ENCODE measurements at places on chromosomes 6 and 20. TPM values are rescaled to one million over a fixed set of nuclear protein-coding genes. Genes with fewer than 3 reads are reported as not detected.

DNA sequence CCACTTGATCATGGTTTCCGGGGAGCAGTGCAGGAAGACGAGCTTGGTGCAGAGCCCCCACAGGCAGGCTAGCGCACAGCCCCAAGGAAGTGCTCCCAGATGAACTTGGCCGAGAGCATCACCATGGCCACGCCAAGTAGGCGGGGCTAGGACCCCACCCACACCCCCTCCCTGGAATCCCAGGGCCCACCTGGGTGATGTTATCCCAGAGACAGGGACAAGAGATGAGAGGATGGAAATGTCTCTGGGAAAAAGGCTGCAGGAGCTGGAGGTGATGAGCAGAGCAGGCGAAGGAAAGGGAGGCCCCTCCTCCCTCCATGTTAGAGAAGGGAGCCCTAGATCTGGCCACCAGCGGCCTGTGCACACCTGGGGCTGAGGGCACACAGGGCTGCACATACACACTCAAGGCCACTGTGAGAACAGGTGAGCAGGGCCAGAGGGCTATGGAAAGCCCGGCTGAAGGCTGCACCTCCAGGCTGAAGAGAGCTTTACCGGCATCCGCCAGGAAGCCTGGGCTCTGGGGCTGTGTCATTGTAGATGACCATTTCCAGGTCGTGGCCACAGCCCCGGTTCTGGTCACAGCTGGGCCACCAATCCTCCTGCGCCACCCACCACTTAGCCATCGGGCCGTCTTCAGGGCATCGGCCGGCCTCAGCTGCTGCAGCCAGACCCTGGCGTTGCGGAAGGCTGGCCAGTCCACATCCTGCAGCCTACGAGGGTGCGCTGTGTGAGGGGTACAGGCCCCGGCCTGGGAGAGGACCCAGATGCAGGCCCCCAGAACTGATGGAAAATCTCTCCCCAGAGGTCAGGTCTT lies 24.9 kb downstream of the NPEPL1 start:
- no peak for DNase-seq

GRCh38 chr6:701700-702479 lies 9.0 kb upstream of the EXOC2 start:
- DNase-seq: no peak

GRCh38 chr20:14726591-14726990 lies 389.2 kb upstream of the FLRT3 start:
- no peak for DNase-seq

DNA sequence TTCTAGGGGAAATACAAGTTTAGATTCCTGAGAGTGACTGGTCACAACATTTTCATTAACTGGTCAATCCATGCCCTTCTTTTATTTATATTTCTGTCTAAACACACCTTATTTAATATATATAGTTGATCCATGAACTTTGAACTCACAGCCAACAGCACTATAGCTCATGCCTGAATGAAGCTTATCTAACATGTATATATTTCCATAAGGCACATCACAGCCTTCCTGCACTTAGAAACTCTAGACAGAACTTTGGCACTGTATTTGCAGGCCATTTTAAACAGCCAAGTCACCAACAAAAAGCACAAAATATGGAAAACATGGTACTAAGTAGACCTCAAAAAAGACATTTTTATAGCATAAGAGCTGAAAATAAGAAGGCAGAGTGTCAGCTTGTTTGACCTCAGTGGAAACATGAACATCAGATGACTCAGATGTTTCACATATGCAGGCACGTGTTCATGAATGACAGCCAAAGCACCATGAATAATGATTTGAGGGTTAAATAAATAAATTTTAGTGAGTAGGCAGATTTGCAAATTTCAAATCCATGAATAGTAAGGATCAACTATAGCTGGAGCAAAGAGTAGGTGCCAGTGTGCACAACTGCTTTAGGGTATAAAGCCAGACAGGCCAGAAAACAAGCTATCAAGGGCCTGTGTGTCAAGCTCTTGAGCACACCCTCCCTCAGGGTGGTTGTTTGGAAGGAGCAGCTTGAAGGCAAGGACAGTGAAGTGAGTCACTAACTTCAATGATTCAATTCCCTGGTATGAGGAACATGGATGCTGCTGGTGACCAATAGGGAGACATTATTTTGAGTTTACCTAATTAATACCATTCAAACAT lies 88.9 kb upstream of the NT5E start:
- no peak for DNase-seq

GRCh38 chr20:32641464-32641863 lies 32.3 kb downstream of the C20orf203 start:
- DNase-seq: no peak

DNA sequence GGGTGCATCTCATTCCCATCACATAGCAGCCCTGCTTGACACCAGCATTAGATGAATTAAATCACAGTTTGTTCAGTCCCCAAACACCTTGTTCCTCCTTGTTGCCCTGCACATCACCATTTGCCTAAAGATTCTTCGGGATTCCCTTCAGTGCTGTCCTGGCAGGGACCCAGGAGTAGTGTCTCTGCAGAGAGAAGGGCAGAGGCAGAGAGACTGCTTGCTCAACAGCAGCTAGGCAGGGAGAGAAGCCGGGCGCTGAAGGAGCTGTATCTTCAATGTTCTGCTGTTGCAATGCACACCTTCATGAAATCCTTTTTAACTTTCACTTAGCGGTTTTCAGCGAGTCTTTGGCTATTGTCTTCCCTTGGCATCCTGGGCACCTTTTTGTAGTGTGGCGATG lies 362.9 kb downstream of the FARS2 start:
- no peak for DNase-seq

DNA sequence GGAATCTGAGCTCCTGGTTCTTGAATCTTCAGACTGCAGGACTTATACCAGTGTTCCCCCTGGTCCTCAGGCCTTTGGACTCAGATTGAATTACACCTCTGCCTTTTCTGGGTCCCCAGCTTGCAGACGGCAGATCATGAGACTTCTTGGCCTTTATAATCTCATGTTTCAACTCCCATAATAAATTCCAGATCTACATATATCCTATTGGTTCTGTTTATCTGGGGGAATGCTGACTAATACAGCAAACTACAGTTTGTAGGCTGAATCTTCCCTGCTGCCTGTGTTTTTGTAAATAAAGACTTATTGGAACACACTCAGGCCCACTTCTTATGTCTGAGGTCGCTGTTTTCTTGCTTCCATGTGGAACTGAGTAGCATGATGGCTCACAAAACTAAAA lies 184.7 kb downstream of the HDGFL1 start:
- no peak for DNase-seq

- DNase-seq: no peak
These were observed 691 bp downstream of the ATRN start for GRCh38 chr20:3471397-3472021.

DNA sequence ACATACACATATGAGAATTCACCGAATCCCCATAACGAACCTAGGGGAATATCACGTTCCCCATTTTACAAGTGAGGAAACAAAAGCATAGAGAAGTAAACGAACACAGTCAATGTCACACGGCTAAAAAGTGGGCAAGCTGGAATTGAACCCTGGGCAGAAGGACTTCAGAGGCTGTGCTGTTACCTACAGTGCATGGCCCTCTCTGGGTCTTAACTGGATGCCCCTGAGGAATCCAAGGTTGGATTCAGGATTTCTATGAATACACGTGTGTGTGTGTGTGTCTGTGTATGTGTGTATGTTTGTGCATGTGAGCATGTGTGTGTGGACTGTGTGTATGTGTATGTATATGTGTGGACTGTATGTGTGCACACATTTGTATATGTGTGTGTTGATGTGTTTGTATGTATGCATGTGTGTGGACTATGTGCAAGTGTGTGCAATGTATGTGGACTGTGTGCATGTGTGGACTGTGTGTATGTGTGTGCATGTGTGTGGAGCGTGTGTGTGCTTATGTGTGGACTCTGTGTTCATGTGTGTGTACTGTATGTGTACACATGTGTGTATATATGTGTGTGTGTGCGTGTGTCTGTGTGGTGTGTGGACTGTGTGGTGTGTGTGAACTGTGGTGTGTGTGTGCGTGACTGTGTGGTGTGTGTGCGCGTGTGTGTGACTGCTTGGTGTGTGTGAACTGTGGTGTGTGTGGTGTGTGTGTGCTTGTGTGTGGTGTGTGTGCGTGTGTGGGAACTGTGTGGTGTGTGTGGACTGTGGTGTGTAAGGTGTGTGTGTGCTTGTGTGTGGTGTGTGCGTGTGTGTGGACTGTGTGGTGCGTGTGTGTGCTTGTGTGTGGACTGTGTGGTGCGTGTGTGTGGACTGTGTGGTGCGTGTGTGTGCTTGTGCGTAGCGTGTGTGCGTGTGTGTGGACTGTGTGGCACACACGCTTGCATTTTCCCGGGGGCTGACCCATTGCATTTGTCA lies 49.0 kb downstream of the HNF4A start:
- no peak for DNase-seq

DNA sequence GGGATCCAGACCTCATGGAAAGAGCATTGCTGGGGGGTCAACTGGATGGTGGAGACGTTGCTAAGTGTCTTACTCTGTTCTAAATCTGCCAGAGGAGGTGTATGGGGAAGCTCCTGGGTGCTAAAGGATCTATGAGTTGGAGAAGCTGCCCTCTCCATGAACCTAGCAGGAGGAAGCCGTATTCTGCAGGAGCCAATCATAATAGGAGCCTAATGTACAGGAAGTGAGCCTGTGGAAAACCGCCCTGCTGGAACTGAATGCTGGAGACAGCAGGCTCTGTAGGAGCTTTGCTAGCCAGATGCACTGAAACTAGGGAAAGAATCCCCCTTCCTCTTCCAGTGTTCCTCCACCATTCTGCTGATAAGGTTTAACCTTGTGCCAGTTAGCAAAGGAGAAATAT lies 10.9 kb downstream of the CASP8AP2 start:
- no peak for DNase-seq

GRCh38 chr6:14038467-14039437 lies 78.8 kb upstream of the CD83 start:
- no peak for DNase-seq

DNA sequence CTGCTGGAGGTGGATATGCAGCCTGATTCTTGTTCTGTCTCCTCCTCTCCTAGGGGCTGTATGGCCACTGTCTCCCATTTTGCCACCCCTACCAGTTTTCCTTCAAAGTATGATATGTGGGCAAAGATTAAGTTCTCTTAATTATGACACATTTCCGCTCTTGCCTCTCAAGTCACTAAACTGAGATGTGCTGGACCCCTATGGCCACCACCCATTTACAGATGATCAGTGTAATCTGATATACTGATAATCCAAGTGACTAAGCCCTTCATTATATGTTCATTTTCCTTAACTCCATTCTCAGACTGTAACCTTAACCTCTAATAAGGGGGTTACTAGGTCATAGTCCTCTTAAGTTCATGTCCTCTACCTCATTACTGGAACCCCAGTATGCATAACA lies 711 bp upstream of the C20orf141 start:
- DNase-seq: no peak

GRCh38 chr6:157381631-157382621 lies 936 bp downstream of the ZDHHC14 start:
- peak; percentile 50 for DNase-seq

- DNase-seq: no peak
These were observed 23.3 kb downstream of the MAP7 start for GRCh38 chr6:136526937-136527336.

GRCh38 chr6:157229713-157230112 lies 93.6 kb downstream of the TMEM242 start:
- DNase-seq: no peak

DNA sequence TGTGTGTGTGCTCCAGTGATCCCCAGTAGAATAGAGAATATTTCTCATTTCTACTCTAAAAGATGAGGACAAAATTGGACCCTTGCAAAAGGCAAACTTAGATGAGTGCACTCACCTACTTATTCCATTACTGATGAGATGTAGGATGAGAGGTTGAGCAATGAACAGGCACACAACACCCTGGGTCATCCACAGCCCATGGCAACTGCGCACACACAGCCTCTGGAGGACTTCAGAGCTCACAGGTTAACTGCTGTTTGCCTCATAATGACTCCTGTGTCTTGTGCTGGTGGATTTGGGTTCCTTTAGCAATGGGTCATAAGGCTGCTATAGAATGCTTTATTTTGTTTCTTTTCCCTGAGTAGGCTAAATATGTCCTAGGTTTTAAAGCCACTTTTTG lies 103.6 kb upstream of the TNFAIP3 start:
- DNase-seq: no peak

DNA sequence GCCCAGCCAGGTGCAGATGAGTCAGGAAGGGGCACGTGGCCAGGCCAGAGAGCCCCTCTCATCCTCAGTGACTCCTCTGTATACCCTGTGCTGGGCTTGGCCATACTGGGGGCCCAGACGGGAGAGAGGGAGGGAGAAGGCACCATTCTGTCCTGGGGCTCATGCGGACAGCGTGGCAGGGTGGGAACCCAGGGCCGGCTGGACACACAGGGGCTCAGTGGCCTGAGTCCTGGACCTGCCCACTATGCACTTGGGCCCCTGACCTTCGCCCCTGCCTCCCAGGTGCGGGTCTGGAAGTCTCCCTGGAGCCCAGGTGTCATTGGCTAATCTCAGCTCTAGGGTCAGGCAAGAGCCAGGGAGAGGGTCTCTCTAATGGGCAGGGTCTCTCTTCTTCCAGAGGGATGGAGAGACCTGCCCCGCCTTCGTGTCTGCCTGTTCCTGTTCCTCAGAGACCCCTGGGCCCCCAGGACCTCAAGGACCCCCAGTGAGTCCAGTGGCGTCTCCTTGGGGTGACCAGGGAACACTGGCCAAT lies 27.7 kb downstream of the COL20A1 start:
- peak; percentile 12 for DNase-seq

GRCh38 chr20:43408848-43409576 lies 48.7 kb upstream of the SRSF6 start:
- DNase-seq: no peak

DNA sequence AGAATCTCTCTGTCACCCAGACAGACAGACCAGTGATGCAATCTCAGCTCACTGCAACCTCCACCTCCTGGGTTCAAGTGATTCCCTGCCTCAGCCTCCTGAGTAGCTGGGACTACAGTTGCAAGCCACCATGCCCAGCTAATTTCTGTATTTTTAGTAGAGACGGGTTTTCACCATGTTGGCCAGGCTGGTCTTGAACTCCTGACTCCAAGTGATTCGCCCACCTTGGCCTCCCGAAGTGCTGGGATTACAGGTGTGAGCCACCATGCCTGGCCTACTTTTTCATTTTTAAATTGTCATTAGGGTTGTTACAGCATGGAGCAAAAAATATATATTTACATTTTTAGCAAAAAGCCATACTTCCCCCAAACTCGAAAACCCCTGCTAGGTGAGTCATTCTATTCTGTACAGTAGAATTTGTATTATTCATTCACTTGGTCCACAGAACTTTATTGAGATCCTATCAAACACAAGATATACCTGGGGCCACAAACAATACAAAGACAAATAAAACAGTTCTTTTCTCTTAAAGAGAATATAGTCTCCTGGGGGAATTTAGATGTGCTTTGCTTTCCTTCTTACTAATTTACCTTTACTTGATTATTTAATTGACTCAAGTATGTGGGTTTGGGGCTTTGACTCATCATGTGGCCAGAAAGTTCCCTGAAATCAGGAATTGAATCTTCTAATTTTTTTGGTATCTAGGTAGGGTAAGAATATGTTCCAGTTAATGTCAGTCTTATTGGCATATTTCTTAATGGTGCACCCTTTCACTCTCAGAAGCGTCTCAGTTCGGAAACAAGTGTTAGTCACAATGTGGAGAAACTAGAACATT lies 16.6 kb upstream of the CCND3 start:
- DNase-seq: no peak

GRCh38 chr20:57753332-57754164 lies 43.7 kb upstream of the PMEPA1 start:
- no peak for DNase-seq

The RIPK1 gene
- 6.1 TPM for polyA plus RNA-seq

The EDN1 gene
- polyA plus RNA-seq: 7.8 TPM

The KIF3B gene
- polyA plus RNA-seq: 8.4 TPM

The GPR6 gene
- polyA plus RNA-seq: not detected

The NRSN1 gene
- not detected for polyA plus RNA-seq

The PLA2G7 gene
- polyA plus RNA-seq: 0.29 TPM

The BPIFB4 gene
- not detected for polyA plus RNA-seq

The FOXO3 gene
- 19.3 TPM for polyA plus RNA-seq

The SLC26A8 gene
- 0.03 TPM for polyA plus RNA-seq

The PACRG gene
- 2.1 TPM for polyA plus RNA-seq

The ZNF334 gene
- polyA plus RNA-seq: 0.64 TPM

All from heart right ventricle (tissue), 16 donors.